Smooth muscle cell of the pulmonary artery (primary cell): ENCODE measurements at places on chromosomes 4 and X. TPM values are rescaled to one million over a fixed set of nuclear protein-coding genes. Genes with fewer than 3 reads are reported as not detected.

Gene CT83
- total RNA-seq, result not detected in 2 replicates

Gene HSD17B13
- total RNA-seq, result 0.13 TPM in 2 replicates

Gene CXorf51B
- not detected in 2 replicates for total RNA-seq

Gene PNPLA4
- 3.9 and 8.6 TPM in 2 replicates for total RNA-seq

Gene CXCL11
- not detected in 2 replicates for total RNA-seq

Gene FAM149A
- 3.1 and 3.6 TPM in 2 replicates for total RNA-seq

Gene UGT2B17
- not detected in 2 replicates for total RNA-seq

Gene BEX5
- not detected in 2 replicates for total RNA-seq

Gene RBMXL3
- not detected in 2 replicates for total RNA-seq

Gene AKAP14
- not detected in 2 replicates for total RNA-seq

Gene MAPK10
- total RNA-seq, result 8.8 and 19.0 TPM in 2 replicates

Gene TEX11
- not detected in 2 replicates for total RNA-seq

Gene MEPE
- total RNA-seq, result not detected in 2 replicates

Gene ATP2B3
- 0.07 and 0.20 TPM in 2 replicates for total RNA-seq
